ENCODE measurements at places on chromosomes 4 and X. TPM values are rescaled to one million over a fixed set of nuclear protein-coding genes. Genes with fewer than 3 reads are reported as not detected.

DNA sequence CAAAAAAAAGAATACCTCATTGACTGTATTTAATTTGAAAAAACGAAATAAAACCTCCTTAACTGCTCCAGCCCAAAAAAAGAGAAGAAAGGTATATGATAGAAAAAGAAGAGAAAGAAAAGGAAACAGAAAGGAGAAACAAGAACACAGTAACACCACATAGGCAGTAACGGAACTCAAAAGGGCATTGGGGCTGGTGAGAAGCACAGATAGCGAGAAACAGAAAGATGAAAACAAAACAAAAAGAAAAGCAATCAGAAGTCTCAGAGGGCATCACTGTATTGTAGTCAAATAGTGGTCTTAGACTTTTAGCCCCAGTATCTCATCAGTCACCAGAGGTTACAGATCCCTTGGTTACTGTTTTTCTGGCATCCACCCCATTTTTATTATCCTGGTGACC is 88.6 kb downstream of the NFKB1 start:
- no peak overlapping the region for H3K27ac ChIP-seq
- H3K4me3 ChIP-seq = no peak overlapping the region
- no peak for DNase-seq
- H3K36me3 ChIP-seq = peaks cover 18% of the 10 kb centered on the region
- H3K27me3 ChIP-seq = no peaks in the 10 kb centered on the region
- H3K4me1 ChIP-seq = no peaks in the 10 kb centered on the region

The HADH gene
- 24.2 TPM for total RNA-seq

The MMRN1 gene
- 0.17 TPM for total RNA-seq

The ERCC6L gene
- total RNA-seq = 0.55 TPM

The PALLD gene
- 551 TPM for total RNA-seq

Data from astrocyte (in vitro differentiated cells and primary cell).